Effector memory CD8-positive, alpha-beta T cell (primary cell): ENCODE measurements at places on chromosomes 4 and X.

- H3K27me3 ChIP-seq: peaks cover 44% of the 10 kb centered on the region
- DNase-seq: no peak
- no peak overlapping the region for H3K4me3 ChIP-seq
Measured at GRCh38 chrX:46917622-46918021, 5.4 kb downstream of the JADE3 start.

- H3K36me3 ChIP-seq: no peaks in the 10 kb centered on the region
- no peak overlapping the region for H3K4me3 ChIP-seq
- no peak overlapping the region for H3K27ac ChIP-seq
- H3K27me3 ChIP-seq: no peaks in the 10 kb centered on the region
Measured at GRCh38 chr4:178309890-178310289, 867.7 kb upstream of the AGA start.

GRCh38 chr4:40434126-40434687 is 99.1 kb downstream of the CHRNA9 start:
- no peak for DNase-seq
- H3K4me3 ChIP-seq: no peak overlapping the region

- H3K36me3 ChIP-seq: no peaks in the 10 kb centered on the region
- no peaks in the 10 kb centered on the region for H3K27me3 ChIP-seq
- no peak overlapping the region for H3K4me3 ChIP-seq
Measured at GRCh38 chr4:135249024-135249423, 1047.4 kb upstream of the PABPC4L start.

DNA sequence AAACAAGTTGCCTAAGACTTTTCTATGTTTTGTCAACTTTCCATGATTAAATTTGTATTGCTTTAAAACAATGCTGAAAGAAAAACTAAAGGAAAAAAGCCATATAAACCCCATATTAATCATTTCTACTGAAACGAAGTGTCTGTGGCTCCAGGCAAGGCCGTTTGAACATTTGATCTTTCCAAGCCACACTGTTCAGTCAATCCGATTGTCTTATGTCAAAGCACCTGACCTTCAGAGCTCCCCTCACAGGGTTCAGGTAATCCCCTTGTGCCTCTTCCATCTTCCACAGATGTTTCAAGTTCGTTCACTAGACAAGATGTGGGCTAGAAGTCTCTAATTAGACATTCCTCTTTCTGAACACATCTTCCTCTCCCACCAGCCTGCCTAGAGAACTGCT is 177.1 kb upstream of the NUDT10 start:
- H3K27ac ChIP-seq: no peak overlapping the region
- no peak for DNase-seq
- H3K4me3 ChIP-seq: no peak overlapping the region
- H3K27me3 ChIP-seq: no peaks in the 10 kb centered on the region
- H3K4me1 ChIP-seq: no peaks in the 10 kb centered on the region

DNA sequence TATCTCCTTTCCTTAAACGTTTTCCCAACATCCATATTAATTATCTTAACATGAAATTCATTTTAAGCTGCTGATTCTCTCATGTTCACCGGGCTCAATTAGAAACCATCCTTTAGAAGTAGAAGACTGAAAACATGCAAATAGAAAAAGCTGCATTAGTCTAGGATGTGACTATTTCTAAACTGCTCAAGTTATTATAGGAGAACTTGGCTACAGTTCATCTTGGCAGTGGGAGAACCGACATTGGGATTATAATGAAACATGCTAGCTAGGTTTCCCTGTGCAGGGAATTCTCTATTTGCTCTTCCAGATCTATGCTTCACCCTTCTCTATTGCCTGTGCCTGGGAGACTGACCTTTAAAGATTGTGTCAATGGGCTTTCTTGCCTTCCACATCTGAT is 151.0 kb upstream of the PPARGC1A start:
- H3K4me1 ChIP-seq: no peaks in the 10 kb centered on the region
- no peak overlapping the region for H3K27ac ChIP-seq
- DNase-seq: no peak
- H3K27me3 ChIP-seq: no peaks in the 10 kb centered on the region
- no peak overlapping the region for H3K4me3 ChIP-seq

- DNase-seq: peak; percentile 37
- H3K4me1 ChIP-seq: peaks cover 46% of the 10 kb centered on the region
- peak overlapping the region; percentile 99 for H3K27ac ChIP-seq
- no peaks in the 10 kb centered on the region for H3K27me3 ChIP-seq
- peaks cover 38% of the 10 kb centered on the region for H3K36me3 ChIP-seq
- H3K4me3 ChIP-seq: peak overlapping the region; percentile 83
Measured at GRCh38 chrX:107674480-107675364, 46.4 kb downstream of the PRPS1 start.

DNA sequence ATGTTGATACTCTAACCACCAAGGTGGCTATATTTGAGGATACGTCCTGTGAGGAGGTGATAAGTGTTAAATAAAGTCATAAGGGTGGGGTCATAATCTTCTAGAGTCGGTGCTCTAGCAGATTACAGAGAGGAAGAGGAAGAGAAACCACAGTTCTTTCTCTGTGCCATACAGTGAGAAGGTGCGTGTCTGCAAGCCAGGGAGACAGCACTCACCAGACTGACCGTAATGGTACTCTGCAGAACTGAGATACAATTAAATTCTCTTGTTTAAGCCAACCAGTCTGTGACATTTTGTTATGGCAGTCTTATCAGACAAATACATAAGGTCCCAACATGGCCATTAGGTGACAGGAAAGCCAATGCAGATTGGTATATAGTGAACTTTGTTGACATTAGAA is 480.9 kb upstream of the IGFBP7 start:
- H3K27me3 ChIP-seq: no peaks in the 10 kb centered on the region
- no peaks in the 10 kb centered on the region for H3K36me3 ChIP-seq
- no peak overlapping the region for H3K4me3 ChIP-seq
- no peak overlapping the region for H3K27ac ChIP-seq
- H3K4me1 ChIP-seq: no peaks in the 10 kb centered on the region

DNA sequence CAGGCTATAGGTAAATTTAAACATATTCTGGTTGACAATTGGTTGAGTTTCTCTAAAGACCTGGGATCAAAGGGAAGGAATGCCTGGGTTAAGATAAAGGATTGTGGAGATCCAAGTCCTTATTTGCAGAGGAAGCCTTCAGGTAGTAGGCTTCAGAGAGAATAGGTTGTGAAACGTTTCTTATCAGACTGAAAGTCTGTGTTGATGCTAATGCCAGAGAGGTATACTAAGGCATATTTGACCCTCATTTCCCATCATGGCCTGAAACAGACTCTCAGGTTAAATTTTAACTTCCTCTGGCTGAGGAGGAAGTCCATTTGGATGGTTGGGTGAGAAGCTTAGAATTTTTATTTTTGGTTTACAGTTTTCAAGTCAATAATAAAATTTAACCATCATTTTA is 48.1 kb downstream of the UGT2A2 start:
- no peak for DNase-seq
- H3K4me3 ChIP-seq: no peak overlapping the region
- no peaks in the 10 kb centered on the region for H3K36me3 ChIP-seq
- H3K27me3 ChIP-seq: no peaks in the 10 kb centered on the region

DNA sequence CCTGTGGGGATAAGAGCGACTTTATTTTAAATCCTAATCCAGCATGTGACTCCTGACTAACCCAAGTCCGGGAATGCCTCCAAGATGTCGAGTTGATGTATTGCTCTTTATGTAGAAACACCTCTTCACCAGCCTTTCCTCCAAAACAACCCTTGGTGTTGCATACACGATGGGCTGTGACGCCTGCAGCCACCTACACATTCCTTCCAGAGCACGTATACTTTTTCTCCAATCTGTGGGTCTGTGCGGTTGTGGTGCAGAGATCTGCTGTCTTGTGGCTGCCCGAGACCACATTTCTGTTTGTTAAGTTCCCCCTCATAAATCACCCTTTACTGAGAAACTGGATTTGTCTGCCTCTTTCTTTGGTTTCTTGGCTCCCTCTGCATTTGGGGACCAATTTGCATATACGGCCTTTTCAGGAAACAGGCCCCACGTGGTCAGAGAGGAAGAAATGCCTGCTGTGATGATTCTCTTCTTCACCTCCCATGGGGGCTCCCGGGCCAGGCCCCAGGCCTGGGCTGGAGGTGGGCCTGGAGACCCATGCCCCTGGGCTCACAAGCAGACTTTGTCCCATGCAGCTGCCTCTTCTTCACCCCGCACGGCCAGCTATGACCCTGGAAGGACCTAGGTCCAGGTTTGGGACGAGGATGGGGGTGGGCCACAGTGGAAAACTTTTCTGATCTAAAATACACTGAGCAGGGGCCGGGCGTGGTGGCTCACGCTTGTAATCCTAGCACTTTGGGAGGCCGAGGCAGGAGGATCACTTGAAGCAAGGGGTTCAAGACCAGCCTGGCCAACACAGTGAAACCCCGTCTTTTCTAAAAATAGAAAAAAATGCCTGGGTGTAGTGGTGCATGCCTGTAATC is 21.4 kb upstream of the AFAP1 start:
- peaks cover 7% of the 10 kb centered on the region for H3K36me3 ChIP-seq
- H3K27ac ChIP-seq: peak overlapping the region; percentile 44
- no peaks in the 10 kb centered on the region for H3K27me3 ChIP-seq

GRCh38 chr4:14524276-14524675 is 478.0 kb upstream of the CPEB2 start:
- H3K27ac ChIP-seq: no peak overlapping the region
- no peak overlapping the region for H3K4me3 ChIP-seq
- no peak for DNase-seq
- no peaks in the 10 kb centered on the region for H3K27me3 ChIP-seq

GRCh38 chr4:68905939-68906779 is 45.4 kb downstream of the UGT2A3 start:
- H3K36me3 ChIP-seq: no peaks in the 10 kb centered on the region
- H3K27ac ChIP-seq: no peak overlapping the region

DNA sequence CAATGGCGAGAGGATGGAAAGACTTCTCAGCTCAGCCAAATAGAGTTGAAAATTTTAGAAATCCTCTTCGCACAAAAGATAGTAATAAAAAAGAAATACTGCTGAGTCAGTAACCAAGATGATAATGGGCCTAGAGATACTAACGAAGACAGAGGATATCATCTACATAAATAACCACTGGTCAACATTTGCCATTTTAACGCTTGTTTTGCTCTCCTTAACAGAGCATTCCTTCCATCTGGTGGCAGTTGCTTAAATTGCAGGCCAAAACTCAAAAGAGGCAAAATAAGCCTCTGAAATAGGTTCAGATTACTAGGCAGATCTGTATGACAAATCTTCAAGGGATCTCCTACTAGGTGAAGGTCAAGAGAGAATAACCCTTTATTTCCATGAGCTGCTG is 51.7 kb upstream of the MCF2 start:
- H3K27me3 ChIP-seq: no peaks in the 10 kb centered on the region
- no peak overlapping the region for H3K4me3 ChIP-seq
- H3K36me3 ChIP-seq: no peaks in the 10 kb centered on the region

GRCh38 chr4:5812506-5813229 is 80.2 kb downstream of the CRMP1 start:
- H3K36me3 ChIP-seq: peaks cover 4% of the 10 kb centered on the region
- H3K27me3 ChIP-seq: peaks cover 24% of the 10 kb centered on the region
- no peak overlapping the region for H3K4me3 ChIP-seq
- no peak for DNase-seq
- H3K27ac ChIP-seq: no peak overlapping the region

DNA sequence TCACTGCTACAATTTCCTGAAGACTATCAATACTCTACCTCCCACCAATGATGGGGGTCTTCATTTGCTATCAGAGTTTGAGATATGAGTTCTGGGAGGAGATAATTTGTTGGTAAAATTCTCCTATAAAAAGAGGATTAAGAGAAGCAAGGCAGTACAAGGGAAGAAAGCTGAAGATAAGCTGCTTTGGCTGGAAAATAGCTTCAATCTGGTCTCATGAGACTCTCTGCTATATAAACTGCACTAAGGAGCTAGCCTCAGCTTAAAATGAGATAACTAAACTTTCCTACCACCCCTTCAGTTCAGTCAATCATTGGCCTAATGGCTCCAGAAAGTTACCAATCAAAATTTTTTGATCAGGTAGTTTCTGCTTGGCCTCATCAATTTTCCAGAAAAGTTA is 2105.0 kb downstream of the ARAP2 start:
- H3K27me3 ChIP-seq: no peaks in the 10 kb centered on the region
- no peaks in the 10 kb centered on the region for H3K4me1 ChIP-seq
- H3K4me3 ChIP-seq: no peak overlapping the region

- H3K36me3 ChIP-seq: no peaks in the 10 kb centered on the region
- no peak overlapping the region for H3K4me3 ChIP-seq
- no peaks in the 10 kb centered on the region for H3K27me3 ChIP-seq
- peak; percentile 6 for DNase-seq
- no peaks in the 10 kb centered on the region for H3K4me1 ChIP-seq
Measured at GRCh38 chrX:132292793-132293192, 73.5 kb upstream of the RAP2C start.

GRCh38 chrX:133645256-133645655 is 230.0 kb upstream of the GPC4 start:
- no peak overlapping the region for H3K27ac ChIP-seq
- H3K36me3 ChIP-seq: no peaks in the 10 kb centered on the region
- H3K27me3 ChIP-seq: no peaks in the 10 kb centered on the region
- DNase-seq: no peak

DNA sequence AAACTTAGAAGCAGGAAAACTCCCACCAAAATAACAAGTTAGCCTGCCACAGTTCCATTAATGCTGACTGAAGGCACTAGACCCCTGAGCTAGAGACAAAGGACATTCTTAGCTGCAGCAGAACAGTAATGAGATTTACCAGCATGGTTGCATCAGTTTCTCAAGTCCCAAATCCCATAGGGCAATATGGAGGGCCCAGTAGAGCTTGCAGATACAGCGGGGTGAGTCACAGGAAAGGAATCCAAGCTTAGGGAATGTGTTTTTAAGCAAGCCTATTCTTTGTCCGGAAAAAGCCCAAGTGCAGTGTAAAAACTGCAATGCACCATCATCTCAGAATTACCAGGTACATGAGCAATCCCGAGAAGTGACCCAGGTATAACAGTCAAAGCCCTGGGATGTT is 51.3 kb upstream of the EXOC1L start:
- H3K4me3 ChIP-seq: no peak overlapping the region
- H3K4me1 ChIP-seq: no peaks in the 10 kb centered on the region
- no peak overlapping the region for H3K27ac ChIP-seq
- no peak for DNase-seq
- peaks cover 20% of the 10 kb centered on the region for H3K27me3 ChIP-seq

DNA sequence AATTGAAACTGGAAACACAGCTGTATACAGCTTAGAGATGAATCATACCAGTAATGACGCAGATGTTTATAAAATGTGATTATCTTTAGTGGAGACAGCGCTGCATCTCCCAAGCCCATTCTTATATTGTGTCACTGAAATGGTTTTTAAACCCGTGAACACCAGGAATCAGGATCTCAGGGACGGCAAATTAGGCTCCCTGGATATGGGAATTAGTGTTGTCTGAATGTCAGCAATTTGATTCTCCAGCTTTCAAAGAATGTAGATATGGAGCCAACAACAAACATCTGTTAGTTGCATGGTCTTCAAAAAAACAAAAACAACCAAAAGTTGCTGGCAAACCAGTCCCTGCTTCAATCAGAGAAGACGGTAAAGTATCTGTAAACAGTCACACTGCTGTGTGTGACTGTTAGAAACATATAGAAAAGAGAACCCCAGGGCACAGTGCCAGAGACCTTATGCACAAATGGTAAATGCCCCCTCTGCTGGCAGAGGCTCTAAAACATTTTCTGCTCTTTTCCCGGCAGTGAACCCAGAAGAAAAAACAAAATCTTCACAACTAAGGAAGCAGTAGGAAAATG is 351.9 kb upstream of the FTHL17 start:
- H3K27ac ChIP-seq: no peak overlapping the region
- DNase-seq: no peak
- no peaks in the 10 kb centered on the region for H3K36me3 ChIP-seq
- H3K4me1 ChIP-seq: no peaks in the 10 kb centered on the region
